H1 (cell line): ENCODE measurements at places on chromosomes 12 and 14. TPM values are rescaled to one million over a fixed set of nuclear protein-coding genes. Genes with fewer than 3 reads are reported as not detected.

- H3K4me1 ChIP-seq, result no peaks in the 10 kb centered on the region
- H3K36me3 ChIP-seq, result no peaks in the 10 kb centered on the region
These were observed 325.1 kb downstream of the AEBP2 start for GRCh38 chr12:19764408-19764807.

DNA sequence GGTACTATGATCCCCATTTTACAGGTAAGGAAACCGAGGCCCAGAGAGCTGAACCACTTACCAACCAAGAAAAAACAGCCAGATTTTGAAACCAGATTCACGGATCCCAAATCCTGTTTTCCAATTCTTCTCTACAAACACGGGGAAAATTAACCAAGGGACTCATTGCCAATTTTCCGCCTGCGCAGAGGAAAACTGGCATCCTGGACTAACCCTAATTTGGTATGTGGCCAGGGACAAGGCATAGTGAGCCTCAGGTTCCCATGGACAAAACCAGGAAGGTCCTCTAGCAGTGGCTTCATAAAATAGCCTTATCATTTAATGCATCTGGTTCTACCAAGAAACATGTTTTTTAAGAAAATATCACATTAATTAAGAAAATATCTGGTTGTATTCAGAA lies 517.3 kb downstream of the MED13L start:
- DNase-seq, result no peak
- H3K4me1 ChIP-seq, result peaks cover 5% of the 10 kb centered on the region; the same call in 1 of the 2 replicates
- no peaks in the 10 kb centered on the region for H3K36me3 ChIP-seq
- no peaks in the 10 kb centered on the region for H3K27me3 ChIP-seq

- H3K27me3 ChIP-seq, result no peaks in the 10 kb centered on the region
- H3K27ac ChIP-seq, result no peak overlapping the region
- DNase-seq, result no peak
- no peaks in the 10 kb centered on the region for H3K36me3 ChIP-seq
- H3K4me3 ChIP-seq, result no peak overlapping the region
These were observed 515.1 kb downstream of the RPL10L start for GRCh38 chr14:46136456-46136855.

DNA sequence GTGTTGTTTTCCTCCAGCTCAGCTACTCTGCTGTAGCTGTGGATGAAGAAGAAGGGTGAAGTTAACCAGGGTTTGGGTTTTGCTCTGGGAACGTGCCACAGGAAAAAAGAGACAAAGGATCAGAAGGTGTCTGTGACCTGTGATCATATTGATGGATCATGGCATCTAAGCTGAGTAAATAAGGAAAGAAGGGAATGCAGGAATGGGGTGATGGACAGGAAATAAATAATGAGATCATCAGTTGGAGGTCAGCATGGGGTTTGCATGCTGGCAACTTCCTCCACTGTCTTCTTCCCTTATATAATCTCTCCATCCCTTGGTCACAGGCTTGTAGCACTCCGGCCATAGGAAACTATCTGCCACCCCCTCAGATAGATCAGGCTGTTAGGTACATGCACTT lies 430.3 kb upstream of the PDE3A start:
- H3K4me3 ChIP-seq, result no peak overlapping the region
- H3K27ac ChIP-seq, result no peak overlapping the region
- H3K36me3 ChIP-seq, result no peaks in the 10 kb centered on the region
- DNase-seq, result no peak
- H3K27me3 ChIP-seq, result no peaks in the 10 kb centered on the region

DNA sequence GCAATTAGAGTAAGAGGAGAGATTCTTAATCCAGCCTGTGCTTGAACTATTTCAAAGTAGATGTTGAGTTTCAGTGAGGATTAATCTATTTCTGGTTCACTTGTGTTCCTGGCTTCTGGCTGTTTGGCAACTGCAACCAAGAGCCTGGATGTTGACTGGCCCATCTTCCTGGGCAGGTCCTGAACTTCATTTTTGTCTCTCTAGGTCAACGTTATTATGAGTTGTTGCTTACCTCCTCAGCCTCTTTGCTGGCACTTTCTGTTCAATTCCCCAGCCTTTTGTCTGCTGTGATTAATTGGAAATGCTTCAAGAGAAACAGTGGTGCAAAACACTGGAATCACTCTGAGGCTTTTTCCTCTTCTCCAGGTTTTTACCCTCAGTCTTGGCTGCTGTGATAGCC lies 56.8 kb downstream of the TMEM132D start:
- no peaks in the 10 kb centered on the region for H3K36me3 ChIP-seq
- no peak for DNase-seq
- no peak overlapping the region for H3K4me3 ChIP-seq
- no peaks in the 10 kb centered on the region for H3K27me3 ChIP-seq
- no peaks in the 10 kb centered on the region; the same call in 1 of the 2 replicates for H3K4me1 ChIP-seq

DNA sequence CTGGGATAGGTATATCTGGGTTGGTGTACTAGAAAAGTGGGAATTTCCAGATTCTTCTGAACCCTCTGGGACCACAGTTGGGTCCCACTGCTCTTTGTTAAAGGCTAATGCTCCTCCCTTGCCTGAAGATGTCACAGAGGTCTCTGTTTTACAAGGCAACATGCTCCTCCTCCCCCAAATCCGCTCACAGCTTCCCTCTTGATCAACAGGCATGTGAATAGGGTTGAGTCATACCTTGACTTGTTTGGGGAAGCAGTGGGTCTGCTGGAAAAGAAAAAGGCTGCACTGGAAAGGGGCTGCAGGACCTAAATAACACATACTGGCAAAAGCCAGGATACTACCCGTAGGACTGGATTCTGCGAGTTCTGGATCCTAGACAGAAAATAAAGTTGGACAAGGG lies 165.4 kb upstream of the TMEM260 start:
- H3K27me3 ChIP-seq, result no peaks in the 10 kb centered on the region
- H3K4me3 ChIP-seq, result no peak overlapping the region
- no peak overlapping the region for H3K27ac ChIP-seq

DNA sequence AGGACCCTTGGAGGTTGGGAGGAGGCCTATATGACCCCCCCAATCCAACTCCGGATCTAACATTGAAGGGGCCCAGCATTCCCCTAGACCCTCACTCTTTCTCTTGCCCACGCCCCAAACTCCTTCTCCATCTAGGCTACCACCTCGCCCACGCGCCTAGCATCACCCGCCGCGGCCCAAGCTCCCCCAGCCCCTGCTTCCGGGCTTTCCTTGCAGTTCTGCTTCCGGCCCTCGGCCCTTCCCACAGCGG lies 445 bp downstream of the CERS5 start:
- no peaks in the 10 kb centered on the region for H3K27me3 ChIP-seq
- DNase-seq, result no peak
- peaks cover 2% of the 10 kb centered on the region for H3K4me1 ChIP-seq
- H3K4me3 ChIP-seq, result peak overlapping the region; percentile 76
- H3K27ac ChIP-seq, result peak overlapping the region; percentile 74

- H3K4me3 ChIP-seq, result no peak overlapping the region
- H3K4me1 ChIP-seq, result no peaks in the 10 kb centered on the region
- no peaks in the 10 kb centered on the region for H3K27me3 ChIP-seq
- H3K27ac ChIP-seq, result no peak overlapping the region
- DNase-seq, result no peak
- no peaks in the 10 kb centered on the region for H3K36me3 ChIP-seq
These were observed 44.2 kb downstream of the ARID2 start for GRCh38 chr12:45773747-45774146.

GRCh38 chr12:85484387-85484786 lies 204.4 kb downstream of the ALX1 start:
- no peak for DNase-seq
- no peak overlapping the region for H3K27ac ChIP-seq
- no peaks in the 10 kb centered on the region for H3K36me3 ChIP-seq
- H3K4me1 ChIP-seq, result no peaks in the 10 kb centered on the region

GRCh38 chr12:101045486-101046464 lies 164.3 kb downstream of the SLC5A8 start:
- no peak overlapping the region for H3K27ac ChIP-seq
- no peak overlapping the region for H3K4me3 ChIP-seq
- no peak for DNase-seq
- H3K4me1 ChIP-seq, result no peaks in the 10 kb centered on the region

GRCh38 chr12:75553836-75554555 lies 42.6 kb upstream of the KRR1 start:
- no peak overlapping the region; the same call in 1 of the 2 replicates for H3K27ac ChIP-seq
- no peak for DNase-seq
- H3K4me3 ChIP-seq, result no peak overlapping the region
- no peaks in the 10 kb centered on the region for H3K27me3 ChIP-seq
- no peaks in the 10 kb centered on the region; the same call in 1 of the 2 replicates for H3K36me3 ChIP-seq
- H3K4me1 ChIP-seq, result 0 out of 2 replicates have a peak, but pooled peaks cover 6% of the 10 kb centered on the region

GRCh38 chr14:51024377-51024776 lies 70.5 kb downstream of the TRIM9 start:
- H3K4me3 ChIP-seq, result no peak overlapping the region
- H3K4me1 ChIP-seq, result no peaks in the 10 kb centered on the region
- no peaks in the 10 kb centered on the region for H3K36me3 ChIP-seq
- no peak for DNase-seq
- no peak overlapping the region for H3K27ac ChIP-seq

DNA sequence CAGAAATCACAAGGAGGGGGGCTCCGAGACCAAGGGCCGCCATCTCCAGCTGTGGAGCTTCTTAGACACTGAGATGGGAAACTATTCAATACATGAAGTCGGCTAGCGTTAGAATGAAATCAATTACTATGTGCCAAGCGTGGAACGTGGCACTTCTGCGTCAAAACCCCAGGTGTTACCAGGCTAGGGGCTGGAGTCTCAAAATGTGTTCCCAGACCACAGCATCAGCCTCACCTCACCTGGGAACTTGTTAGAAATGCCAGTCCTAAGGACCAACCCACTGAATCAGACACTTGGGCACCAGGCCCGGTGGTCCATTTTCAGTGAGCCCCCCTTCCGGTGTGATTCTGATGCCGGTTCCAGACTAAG lies 5.0 kb upstream of the SETD1B start:
- H3K4me3 ChIP-seq, result peak overlapping the region; percentile 29; the same call in 1 of the 2 replicates
- no peak for DNase-seq
- no peak overlapping the region for H3K27ac ChIP-seq
- H3K27me3 ChIP-seq, result no peaks in the 10 kb centered on the region

- H3K36me3 ChIP-seq, result no peaks in the 10 kb centered on the region
- H3K27me3 ChIP-seq, result no peaks in the 10 kb centered on the region
- no peak overlapping the region for H3K27ac ChIP-seq
- H3K4me3 ChIP-seq, result no peak overlapping the region
- H3K4me1 ChIP-seq, result 0 out of 2 replicates have a peak, but pooled peaks cover 1% of the 10 kb centered on the region
These were observed 88.1 kb upstream of the CPSF6 start for GRCh38 chr12:69151254-69151764.

GRCh38 chr14:99995700-99996356 lies 69.4 kb upstream of the EVL start:
- DNase-seq, result peak; percentile 29
- H3K4me1 ChIP-seq, result no peaks in the 10 kb centered on the region
- H3K4me3 ChIP-seq, result no peak overlapping the region
- H3K27ac ChIP-seq, result no peak overlapping the region
- no peaks in the 10 kb centered on the region for H3K36me3 ChIP-seq

GRCh38 chr12:106090591-106091445 lies 47.9 kb downstream of the NUAK1 start:
- no peaks in the 10 kb centered on the region for H3K27me3 ChIP-seq
- no peak overlapping the region for H3K4me3 ChIP-seq
- no peaks in the 10 kb centered on the region for H3K4me1 ChIP-seq
- H3K36me3 ChIP-seq, result peaks cover 4% of the 10 kb centered on the region; the same call in 1 of the 2 replicates

SLC10A1 gene
- not detected in 2 replicates for total RNA-seq

IL31 gene
- total RNA-seq, result not detected in 2 replicates

TIMELESS gene
- 86.7 and 88.7 TPM in 2 replicates for total RNA-seq

RNASE1 gene
- total RNA-seq, result 2.2 and 3.0 TPM in 2 replicates

JAG2 gene
- total RNA-seq, result 6.2 and 8.9 TPM in 2 replicates
